ENCODE measurements at places on chromosomes 16 and 17. TPM values are rescaled to one million over a fixed set of nuclear protein-coding genes. Genes with fewer than 3 reads are reported as not detected.

Gene SLC25A39
- total RNA-seq = 140 TPM

Gene CASKIN2
- 74.7 TPM for total RNA-seq

Gene MAPK7
- total RNA-seq = 23.0 TPM

Gene RUNDC3A
- 1.4 TPM for total RNA-seq

Gene TMEM238L
- 7.5 TPM for total RNA-seq

Gene HEXIM2
- 14.9 TPM for total RNA-seq

Gene BAIAP3
- total RNA-seq = 2.6 TPM

Gene EVPLL
- total RNA-seq = 0.14 TPM

Gene JMJD6
- total RNA-seq = 34.4 TPM

Gene SPATA2L
- total RNA-seq = 29.6 TPM

Gene ALOX15
- total RNA-seq = 0.49 TPM

Gene GCGR
- total RNA-seq = 0.20 TPM

Gene ACSM3
- 11.0 TPM for total RNA-seq

Gene G6PC3
- total RNA-seq = 62.3 TPM

Gene RCVRN
- 0.20 TPM for total RNA-seq

Gene SEPTIN12
- not detected for total RNA-seq

Gene TBC1D3K
- total RNA-seq = not detected

Gene ESRP2
- 67.0 TPM for total RNA-seq

Gene RPGRIP1L
- 6.9 TPM for total RNA-seq
